ENCODE measurements at places on chromosomes 13 and 19.
A peak's percentile ranks its signal among the peaks of the same experiment; 100 is the strongest.

DNA sequence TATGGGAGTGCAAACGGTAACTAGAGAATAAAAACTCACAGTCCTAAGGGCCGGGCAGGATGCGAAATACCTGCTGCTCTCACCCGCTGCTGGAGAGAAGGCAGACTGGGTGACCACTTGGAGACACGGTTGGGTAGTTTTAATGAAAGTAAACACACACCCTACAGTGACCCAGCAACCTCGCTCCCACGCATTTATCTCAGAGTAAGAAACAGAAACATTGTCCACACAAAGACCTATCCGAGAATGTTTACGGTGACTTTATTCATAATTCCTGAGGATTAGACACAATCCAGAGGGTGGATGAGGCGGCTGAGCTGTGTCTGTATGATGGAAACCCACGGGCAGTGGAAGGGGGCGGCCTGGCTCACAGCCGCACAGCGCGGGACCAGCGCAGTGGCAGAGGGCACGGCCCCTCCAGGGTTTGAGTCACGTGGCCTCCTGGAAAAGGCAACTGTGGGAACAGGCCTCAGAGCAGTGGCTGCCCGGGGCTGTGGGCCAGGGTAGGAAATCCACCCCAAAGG, 73.5 kb upstream of the C13orf46 start:
- no peak for DNase-seq

- no peak for DNase-seq
Observed at GRCh38 chr13:70080012-70080411, 27.6 kb upstream of the ATXN8OS start.

- no peak for DNase-seq
Observed at GRCh38 chr19:9836021-9836420, 903 bp downstream of the PIN1 start.

- no peak for DNase-seq
Observed at GRCh38 chr13:40613914-40614313, 52.5 kb downstream of the FOXO1 start.

- no peak for DNase-seq
Observed at GRCh38 chr19:4061178-4061682, 5.5 kb downstream of the ZBTB7A start.

GRCh38 chr19:34135821-34136611, 36.3 kb upstream of the LSM14A start:
- DNase-seq, result no peak

GRCh38 chr13:20125129-20125782, 35.6 kb downstream of the GJA3 start:
- DNase-seq, result no peak

- DNase-seq, result no peak
Observed at GRCh38 chr19:400976-401865, 7.7 kb downstream of the C2CD4C start.

DNA sequence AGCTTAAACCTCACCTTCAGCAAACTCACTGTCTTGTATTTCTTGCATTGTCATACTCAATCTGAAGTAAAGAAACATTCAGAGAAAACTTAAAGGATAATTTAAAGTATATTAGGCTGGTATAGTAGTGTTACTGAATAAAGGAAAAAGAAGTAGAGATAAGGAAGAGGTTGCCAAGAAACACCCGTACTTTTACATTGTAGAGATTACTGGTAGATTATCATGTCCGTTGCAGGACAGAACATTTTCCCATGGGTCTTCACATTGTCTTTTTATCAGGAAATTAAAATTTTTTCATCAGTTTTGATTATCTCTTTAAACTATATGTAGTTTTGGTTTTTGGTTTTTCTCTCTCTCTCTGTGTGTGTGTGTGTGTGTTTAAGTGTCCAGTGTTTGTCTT, 19.9 kb upstream of the GPR183 start:
- no peak for DNase-seq

GRCh38 chr19:38841787-38842438, 7.9 kb downstream of the HNRNPL start:
- DNase-seq, result peak; percentile 68

GRCh38 chr13:54445865-54446264, 1417.3 kb downstream of the OLFM4 start:
- DNase-seq, result no peak

- DNase-seq, result no peak
Observed at GRCh38 chr13:99251921-99252320, 6.3 kb downstream of the GPR18 start.

DNA sequence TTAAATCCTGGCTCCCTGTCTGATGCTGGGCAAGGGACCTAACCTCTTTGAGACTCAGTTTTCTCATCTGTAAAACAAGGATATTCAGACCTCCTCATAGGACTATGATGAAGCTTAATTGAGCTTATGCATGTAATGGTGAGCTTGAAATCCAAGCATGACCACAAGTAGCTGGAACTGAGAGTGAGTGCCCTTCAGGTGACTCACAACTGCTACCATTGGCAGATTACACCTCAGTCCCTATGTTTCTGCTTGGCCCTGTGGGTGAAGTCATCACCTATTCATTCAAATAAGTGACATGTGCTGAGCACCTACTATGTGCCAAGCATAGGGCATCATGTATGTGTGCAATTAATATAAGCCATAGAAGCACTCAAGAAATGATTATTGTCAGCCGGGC, 25.7 kb downstream of the NOVA2 start:
- DNase-seq, result no peak

- no peak for DNase-seq
Observed at GRCh38 chr19:39070888-39071287, 13.3 kb upstream of the ACP7 start.

DNA sequence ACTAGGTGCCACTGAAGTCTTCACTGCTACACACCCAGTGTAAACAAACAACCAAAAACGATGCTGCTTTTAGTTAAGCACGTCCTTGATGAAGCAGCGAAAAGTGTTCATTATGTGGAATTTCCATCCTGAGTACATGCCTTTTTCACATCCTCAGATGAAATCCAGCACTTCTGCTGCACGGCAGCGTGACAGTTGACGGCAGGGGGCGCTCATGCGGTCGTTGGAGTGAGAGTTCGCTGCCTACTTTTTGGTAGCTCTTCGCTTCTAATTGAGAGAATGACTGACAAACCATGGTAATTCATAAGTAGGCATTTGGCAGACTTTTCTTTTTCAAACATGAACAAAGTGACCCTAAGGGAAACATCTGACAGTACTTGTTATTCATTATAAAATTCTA, 1124.9 kb downstream of the EFNB2 start:
- DNase-seq, result peak; percentile 11

- DNase-seq, result no peak
Observed at GRCh38 chr13:98731925-98732324, 20.5 kb downstream of the SLC15A1 start.

DNA sequence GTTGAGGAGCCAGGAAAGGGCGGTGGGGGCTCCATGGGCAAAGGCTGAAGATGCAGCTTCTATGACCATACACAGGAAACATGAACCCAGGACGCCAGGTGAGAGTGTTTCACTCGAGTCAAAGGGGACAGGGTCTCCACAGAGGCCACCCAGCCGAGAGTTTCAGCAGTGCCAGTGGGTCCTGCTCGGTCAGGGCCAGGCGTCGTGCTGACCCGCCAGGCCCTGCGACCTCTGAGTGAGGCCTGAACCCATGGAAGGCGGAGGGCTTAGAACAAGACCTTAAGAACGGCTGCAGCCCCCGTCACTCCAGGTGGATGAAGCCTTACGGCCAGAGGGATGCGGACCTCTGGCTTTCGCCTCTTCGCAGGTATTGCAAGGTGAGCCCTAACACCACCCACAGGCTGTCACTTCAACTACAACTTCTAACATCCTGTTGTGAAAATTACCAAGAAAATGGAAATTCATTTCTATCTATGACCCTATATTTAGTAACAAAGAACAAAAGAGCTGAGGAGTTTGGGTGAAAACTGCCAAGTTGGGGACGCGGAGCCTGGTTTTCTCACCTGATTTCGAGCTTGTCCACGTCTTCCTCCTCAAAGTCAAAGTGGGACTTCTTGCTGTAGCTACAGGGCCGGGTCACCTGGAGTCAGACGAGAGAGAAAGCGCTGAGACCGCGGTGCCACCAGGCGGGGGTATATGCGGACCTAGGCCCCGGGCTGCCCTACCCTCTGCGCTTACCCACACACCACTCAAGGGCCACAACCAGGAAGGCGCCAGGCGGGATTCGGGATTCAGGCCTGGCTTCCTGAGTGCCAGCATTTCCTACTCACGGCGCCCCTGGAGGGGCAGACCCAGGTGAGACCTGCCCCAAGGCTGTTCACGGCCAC, 50.1 kb upstream of the C13orf46 start:
- DNase-seq, result no peak

DNA sequence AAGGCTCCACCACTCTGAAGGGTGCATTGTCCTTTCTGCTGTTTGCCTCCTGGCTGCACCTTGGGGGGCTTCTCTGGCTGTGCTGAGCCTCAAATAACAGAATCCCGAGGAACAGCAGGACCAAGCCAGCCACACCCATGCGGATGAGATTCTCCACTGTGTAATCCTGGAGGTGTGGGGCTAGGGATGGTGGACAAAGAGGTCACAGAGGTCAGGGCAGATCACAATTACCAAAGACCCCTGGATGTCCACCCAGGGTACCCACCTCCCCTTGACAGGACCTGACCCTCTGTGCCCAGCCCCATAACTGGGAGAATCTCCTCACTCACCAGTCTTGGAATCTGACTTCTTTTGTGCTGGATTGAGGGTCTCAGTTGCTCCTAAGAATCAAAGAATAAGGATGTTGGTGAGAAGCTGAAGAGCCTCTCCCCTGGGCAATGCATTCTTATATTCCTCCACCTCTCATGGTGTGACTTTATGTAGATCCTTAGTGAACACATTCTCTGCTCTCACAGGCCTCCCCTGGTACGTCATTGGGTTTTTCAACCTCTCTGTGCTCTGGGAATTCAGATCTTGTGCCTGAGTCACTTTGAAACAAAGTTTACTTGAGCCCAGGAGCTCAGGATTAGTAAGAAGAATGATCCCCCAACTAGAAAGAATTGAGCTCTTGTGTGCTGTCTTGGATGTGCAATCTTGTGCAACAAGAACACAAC, 5.2 kb downstream of the LILRA4 start:
- no peak for DNase-seq

DNA sequence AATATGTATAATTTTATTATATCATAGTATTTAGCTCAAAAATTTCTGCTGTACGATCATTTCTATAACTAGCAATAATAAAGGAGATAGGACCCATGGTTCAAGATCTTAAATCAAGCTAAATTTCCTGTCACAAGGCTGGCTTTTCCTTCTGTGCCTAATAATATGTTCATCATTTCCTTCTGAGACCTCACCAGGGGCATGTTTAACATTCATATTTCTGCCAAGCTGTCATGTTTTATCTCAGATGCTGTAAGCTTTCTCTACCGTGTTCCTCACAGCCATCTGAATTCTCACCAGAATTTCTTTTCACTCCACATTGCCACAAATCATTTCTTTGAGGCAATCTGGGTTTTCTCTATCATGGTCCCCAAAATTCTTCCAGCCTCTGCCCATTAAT, 482.3 kb upstream of the SGCG start:
- no peak for DNase-seq

- no peak for DNase-seq
Observed at GRCh38 chr13:89899302-89900103, 1448.0 kb upstream of the MIR17HG start.

DNA sequence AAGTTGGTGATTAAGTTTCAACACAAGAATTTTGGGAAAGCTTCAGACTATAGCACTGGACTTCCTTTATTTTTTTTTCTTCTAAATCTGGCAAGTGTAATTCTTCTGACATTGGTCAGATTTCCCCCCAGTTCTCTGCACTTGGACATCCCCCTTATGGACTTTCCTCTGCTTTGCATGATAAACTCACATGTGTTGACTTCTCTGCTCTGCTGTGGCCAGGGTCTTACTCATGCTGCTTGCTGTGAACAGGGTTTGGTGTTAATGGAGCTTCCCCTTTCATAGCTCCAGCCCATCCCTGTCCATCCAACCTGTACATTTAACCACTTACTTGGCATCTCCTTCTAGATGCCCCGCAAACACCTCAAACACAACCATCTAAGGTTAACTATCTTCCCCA, 70.5 kb upstream of the SPATA13 start:
- no peak for DNase-seq

DNA sequence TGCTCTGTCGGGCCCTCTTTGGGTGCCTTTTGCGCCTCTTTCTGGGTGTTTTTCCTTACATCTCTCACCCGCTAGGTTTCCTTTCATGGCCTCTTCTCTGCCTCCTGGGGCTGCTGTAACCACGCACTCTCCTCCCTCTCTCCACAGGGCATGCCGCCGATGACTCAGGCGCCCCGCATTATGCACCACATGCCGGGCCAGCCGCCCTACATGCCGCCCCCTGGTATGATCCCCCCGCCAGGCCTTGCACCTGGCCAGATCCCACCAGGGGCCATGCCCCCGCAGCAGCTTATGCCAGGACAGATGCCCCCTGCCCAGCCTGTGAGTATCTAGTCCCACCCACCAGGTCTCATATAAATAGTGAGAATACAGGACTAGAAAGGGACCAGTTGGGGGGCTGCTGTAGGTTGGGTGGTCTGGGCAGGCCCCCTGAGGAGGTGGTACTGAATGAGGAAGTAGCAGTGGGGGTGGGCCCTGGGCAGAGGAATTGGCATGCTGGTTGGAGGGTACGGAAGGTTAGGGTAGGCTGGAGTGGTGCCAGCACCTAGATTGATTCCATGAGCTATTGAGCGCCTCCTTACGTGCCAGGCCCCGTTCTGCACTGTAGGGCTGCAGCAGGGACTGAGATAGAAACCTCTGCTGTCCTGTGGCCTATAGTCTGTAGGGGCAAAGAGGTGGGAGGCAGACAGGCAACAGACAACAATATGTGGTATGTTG, 11.9 kb downstream of the SNRPA start:
- no peak for DNase-seq

- no peak for DNase-seq
Observed at GRCh38 chr19:1534972-1535371, 11.1 kb downstream of the PLK5 start.

DNA sequence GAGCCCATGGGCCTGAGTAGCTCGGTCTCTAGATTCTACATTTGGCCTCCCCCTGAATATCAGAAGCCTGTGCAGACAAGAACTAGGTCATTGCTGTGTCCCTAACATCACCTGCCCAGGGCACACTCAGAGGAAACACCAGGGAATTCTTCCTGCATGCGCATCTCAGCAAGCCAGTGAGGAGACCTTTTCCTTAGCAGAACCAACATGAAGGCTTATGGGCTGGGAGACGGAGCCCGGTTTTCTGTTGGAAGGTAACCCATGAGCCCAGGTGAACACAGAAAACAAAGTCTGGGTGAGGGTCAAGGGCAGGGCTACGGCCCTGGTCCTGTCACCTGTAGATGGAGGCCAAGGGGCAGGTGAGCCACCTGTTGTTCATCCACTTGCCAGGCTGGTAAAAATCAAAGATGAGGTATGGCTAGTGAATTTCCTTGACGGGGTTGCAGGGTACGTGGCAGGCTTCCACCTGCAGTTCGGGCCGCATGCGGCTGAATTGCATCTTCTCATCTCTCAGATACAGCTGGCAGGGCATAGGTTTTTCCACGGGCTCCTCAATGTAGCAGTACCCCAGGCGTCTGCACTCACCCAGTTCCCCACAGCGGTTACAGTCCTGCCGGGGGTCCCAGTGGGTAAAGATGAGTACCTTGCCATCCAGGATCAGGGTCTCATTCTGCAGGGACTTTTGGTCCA, 3.6 kb upstream of the FAM187B start:
- no peak for DNase-seq
